ENCODE measurements at places on chromosomes 3 and 15.

DNA sequence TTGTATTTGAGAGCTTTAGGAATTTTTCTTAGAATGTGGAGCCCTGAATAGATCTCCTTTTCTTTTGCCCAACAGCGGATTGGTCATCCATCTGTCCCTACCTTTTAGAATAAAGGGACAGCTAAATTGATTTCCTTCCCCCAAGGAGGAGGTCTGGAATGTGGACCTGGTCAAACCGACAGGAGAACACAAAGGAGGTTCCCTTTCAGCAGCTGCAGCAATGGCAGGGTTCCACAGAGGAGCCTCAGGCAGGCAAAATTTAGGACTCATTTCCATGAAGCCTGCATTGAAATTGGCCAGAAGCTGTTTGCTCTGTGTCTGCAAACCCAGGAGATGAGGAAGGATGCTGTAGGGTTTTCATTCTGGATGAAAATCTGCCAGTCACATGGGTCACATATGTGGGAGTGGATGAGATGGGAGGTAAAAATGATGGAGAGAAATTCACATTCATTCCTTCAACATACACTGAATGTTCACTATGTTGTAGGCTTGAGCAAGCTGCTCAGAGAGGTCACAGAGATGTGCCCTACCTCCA is 77.3 kb downstream of the LRTM1 start:
- DNase-seq: no peak

- no peak for DNase-seq
Observed at GRCh38 chr15:71060983-71061382, 54.3 kb upstream of the THSD4 start.

DNA sequence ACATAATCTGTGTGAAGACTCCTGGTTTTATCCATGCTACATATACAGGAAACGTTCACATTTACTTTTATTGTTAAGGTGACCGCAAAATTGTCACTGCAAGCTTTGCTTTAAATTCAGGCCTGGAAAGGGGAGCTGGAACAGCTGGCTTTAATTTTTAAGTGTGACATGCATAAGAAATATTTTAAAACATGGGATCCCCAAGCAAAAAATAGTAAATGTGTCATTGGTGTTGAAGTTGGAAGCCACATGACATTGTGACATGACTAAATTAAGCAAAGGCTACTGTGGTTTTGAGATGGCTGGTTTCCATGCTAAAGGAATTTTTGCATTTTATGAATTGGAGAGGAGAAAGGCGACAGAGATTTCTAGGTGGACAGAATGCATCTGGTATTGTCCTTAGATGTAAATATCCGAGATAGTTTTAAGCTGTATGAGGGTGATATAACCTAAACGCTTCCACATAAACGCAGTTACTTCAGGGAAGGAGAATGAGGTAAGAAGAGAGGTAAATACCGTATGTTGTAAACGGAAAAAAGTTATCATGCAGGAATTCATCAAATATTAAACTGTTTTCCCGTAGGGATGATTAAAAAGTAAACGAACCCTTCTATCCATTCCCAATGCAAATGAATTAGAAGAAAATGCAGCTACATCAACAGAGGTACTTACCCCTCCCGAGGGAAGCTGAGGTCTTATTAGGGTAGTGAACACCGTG is 927 bp upstream of the FYTTD1 start:
- DNase-seq: no peak

GRCh38 chr3:32492684-32493436 is 9.8 kb downstream of the CMTM6 start:
- no peak for DNase-seq

DNA sequence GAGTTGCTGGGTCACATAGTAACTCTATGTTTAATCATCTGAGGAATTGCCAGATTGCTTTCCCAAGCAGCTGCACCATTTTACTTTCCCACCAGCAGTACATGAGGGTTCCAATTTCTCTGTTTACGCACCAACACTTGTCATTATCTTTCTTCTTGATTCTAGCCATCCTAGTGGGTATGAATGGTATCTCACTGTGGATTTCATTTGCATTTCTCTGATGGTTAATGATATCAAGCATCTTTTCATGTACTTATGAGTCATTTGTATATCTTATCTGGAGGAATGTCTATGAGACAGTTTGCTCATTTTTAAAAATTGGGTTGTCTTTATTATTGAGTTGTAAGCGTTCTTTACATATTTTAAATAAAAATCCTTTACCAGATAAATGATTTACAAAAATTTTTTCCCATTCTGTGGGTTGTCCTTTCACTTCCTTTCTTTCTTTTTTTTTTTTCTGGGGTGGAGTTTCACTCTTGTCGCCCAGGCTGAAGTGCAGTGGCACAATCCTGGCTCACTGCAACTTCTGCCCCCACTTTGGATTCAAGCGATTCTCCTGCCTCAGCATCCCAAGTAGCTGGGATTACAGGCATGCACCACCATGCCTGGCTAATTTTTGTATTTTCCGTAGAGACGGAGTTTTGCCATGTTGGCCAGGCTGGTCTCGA is 8.9 kb upstream of the SGO1 start:
- DNase-seq: no peak

GRCh38 chr3:135448520-135448919 is 517.0 kb upstream of the PPP2R3A start:
- no peak for DNase-seq

DNA sequence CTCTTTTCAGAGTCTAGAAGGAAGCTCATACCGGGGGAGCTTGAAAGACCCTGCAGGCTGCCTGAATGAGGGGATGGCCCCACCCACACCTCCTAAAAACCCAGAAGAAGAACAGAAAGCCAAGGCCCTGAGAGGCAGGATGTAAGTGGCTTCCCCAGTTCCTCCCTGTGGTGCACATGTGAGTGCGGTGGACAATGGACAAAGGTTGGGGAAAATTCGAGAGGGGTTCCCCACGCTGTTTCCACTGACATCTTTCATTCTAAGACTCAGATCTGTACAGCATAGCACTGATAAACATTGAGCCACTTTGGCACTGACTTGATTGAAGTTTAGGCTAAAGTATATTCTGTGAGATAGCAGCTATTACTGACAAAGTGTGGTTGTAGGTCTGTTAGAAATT is 79.5 kb upstream of the UMPS start:
- no peak for DNase-seq

- DNase-seq: no peak
Observed at GRCh38 chr3:100076731-100077529, 37.4 kb downstream of the FILIP1L start.

GRCh38 chr15:39819533-39819932 is 36.9 kb upstream of the FSIP1 start:
- no peak for DNase-seq

DNA sequence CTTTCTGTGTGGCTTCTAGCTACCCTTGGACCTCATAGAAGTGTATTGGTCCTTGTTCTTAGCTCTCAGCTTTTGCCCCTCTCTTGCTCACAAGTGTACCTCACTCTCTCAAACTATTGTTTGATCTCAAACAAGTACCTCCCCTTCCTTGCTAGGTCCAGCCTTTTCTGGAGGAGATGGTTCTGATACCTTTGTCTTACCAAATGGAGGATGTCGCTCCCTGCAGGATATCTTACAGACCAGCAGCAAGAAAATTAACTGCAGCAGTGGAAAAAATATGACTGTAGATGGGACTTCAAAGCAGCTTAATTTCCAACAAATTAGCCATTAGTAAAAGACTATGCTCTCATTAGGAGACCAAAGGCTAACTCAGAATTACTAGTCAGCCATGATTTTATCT is 388.1 kb upstream of the ROBO2 start:
- DNase-seq: no peak

DNA sequence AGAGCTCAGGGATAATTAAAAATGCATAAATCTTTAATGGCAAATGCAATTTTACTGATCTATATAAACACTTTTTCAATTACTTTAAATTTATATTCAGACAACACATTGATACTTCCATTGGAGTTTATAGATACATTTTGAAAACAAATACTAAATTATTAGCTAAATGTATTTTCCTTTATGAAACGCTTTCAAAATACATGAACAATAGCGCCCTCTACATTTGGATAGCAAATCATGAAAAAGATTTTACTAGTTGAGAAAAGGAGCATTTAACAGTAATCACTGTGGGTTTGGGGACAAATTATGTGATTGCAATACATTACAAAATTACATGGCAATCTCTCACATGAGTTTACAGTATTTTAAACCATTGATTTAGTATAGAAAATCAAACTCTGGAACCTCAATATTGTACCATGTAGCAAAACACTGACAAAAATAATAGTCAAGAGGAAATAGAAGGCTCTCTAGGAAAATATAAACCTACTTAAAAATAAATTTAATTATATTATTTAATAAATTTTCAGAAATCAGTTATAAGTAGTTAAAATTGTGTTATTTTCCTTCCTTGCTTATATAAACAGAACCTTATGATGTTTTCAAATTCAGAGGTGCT is 207.9 kb downstream of the ZIC1 start:
- no peak for DNase-seq

- no peak for DNase-seq
Observed at GRCh38 chr15:37103475-37104423, 3.4 kb upstream of the MEIS2 start.

DNA sequence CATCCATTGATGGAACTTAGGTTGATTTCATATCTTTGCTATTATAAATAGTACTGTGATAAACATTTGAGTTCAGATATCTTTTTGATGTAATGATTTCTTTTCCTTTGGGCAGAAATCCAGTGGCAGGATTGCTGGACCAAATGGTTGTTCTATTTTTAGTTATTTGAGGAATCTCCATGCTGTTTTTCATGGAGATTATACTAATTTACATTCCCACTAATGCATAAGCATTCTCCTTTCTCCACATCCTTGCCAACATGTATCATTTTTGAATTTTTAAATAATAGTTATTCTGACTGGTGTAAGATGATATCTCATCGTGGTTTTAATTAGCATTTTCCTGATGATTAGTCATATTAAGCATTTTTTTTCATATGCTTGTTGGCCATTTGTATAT is 144.0 kb upstream of the SUCLG2 start:
- no peak for DNase-seq

DNA sequence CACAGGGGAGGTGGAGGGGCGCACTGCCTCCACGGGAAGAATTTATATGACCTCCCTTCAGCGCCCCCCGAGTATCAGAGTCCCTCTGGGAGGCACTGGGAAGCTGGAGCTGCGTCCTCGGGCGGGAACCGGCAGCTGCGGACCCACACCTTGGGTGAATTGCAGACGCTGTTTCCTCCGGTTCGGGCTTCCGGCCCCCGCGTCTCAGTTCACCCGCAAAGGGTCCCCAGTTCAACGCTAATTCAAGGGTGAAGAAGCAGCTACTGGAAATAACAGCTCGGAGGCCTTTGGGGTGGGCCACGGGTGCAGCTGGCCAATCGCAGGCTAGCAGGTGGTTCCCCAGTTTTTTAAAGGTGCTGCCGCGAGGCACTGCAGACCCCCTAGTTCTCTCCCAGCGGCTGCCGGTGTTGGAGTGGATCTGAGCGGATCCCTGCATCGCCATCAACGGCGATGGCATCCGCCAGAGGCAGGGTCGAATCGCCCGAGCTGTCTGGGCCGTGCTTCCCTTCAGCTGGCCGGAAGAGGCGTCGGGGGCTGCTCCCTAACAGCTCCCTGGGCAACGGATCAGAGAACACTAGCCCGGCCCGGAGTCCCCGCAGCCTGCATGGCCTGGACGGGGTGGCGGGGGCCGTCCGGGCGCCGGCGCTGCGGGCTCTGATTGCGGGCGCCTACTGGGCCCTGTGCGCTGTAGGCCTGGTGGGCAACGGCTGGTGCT is 19.4 kb upstream of the ADAMTS7 start:
- DNase-seq: no peak

DNA sequence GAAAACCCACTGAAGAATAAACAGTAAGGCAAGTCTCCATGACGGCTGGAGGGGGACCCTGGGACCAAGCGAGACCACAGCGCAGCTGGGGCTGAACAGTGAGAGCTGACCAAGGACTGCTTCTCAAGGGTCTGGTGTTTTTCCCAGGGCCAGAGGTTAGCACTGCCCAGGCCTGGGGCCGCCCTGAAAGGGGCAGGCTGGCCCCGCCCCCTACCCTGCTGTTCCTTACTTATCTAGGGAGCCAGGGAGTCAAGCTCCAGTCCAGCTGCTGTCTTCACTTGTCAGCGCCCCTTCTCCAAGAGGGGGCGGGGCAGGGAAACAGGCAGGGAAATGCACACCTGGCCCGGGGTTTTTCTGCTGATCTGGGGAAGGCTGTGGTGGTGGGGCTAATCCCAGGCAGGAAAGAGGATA is 51.6 kb upstream of the HACD2 start:
- no peak for DNase-seq

All from H54 (cell line).